ENCODE measurements at places on chromosomes 1 and 21.

DNA sequence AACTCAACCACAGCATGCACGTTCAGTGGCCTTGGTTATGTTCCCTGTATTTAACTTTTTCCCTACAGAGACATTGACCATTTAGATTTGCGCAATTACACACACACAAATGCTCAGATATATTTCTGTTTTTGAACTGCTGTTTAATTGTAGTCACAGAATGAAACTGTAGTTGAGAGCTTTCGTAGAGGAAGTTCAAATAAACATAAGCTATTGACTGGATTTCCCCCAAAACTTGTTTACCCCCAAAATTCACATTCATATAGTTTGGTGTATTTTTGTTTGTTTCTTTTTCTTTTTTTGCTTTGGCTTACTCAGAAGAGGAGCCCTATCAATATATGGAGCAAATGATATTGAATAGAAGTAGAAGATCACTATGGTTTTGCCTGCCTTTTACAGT lies 921.0 kb downstream of the ADGRL2 start:
- no peak for DNase-seq

DNA sequence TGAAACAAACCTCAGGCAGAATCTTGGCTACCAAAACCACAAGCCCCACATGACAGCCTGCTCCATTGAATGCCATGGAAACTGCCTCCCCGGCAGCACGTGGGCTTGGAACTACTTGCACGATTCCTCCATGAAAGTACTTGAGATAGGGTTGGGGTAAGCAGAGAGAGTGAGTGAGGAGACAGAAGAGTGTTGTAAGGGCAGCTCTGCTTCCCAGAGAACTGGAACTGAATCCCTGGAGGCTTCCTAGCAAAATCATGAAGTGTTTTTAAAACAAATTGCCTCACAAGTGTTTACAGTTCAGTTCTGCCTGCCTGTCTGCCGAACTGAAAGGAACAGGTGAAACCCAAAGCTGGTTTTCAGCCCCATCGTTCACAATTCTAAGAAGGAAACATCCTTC lies 35.3 kb upstream of the DNASE2B start:
- DNase-seq = no peak

DNA sequence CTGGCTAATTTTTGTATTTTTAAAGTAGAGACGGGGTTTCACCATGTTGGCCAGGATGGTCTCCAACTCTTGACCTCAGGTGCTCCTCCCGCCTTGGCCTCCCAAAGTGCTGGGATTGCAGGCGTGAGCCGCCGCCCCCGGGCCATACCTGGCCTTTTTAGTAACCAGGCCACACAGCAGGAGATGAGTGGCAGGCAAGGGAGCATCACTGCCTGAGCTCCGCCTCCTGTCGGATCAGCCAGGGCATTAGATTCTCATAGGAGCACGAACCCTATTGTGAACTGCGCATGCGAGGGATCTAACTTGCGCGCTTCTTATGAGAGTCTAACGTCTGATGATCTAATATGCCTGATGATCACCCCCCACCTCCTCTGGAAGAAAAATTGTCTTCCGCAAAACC lies 308.7 kb upstream of the PRMT6 start:
- DNase-seq = no peak

DNA sequence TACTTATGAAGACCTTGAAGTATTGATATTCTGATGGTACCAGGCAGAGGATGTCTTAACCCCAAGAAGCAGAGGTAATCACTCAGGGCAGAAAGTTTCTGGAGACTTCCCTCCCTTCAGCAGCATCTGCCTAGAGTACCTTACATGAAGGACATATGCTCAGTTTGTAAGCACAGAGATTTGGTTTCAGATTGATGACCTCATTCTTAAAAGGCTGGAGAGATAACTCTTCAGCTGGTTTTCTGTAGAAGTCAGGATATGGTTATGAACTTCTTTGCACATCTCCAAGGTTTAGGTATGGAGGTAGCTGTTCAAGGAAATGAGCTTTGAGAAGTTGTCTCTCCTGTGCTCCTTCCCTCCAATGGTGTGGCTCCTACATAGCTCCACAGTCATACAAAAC lies 148.7 kb downstream of the HHIPL2 start:
- DNase-seq = no peak

GRCh38 chr1:231803353-231803752 lies 176.8 kb downstream of the DISC1 start:
- DNase-seq = peak; percentile 29

GRCh38 chr1:185486346-185486745 lies 169.3 kb upstream of the IVNS1ABP start:
- DNase-seq = no peak

DNA sequence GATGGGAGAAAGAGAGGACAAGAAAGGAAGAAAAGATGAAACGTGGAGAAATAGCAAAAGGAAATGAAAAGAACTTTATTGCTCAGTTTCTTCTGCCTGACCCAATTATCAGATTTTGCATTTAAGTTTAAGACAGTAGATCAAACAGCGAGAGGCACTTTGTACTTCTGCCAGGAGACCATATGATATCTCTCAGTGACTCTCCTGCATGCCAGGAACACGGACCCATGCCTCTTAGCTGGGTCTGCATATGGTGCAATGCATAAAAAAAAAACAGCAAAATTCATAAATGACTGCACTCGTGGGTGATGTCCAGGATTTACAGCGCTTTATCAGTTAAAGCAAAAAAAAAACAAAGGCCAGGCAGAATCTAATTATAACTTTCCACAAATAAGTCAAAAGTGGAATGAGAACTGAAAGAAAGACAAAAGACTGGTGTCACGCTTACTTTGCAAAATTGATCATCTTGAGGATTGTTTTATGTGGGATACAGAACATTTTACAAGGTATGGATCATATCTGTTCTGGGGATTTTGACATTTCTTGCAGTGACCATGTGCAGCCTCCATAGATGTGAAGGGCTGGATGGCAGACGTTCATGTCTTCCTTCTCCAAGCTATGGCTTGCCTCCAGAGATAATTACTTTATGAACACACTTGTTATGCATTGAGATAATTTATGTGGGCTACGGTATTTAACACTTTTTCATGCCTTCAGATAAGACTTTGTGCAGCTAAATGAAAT lies 79.5 kb downstream of the RUNX1 start:
- DNase-seq = peak; percentile 89
